Hematopoietic multipotent progenitor cell (in vitro differentiated cells): ENCODE measurements at places on chromosomes 7 and 10. TPM values are rescaled to one million over a fixed set of nuclear protein-coding genes. Genes with fewer than 3 reads are reported as not detected.

The PARG gene
- 19.7 TPM for total RNA-seq

DNA sequence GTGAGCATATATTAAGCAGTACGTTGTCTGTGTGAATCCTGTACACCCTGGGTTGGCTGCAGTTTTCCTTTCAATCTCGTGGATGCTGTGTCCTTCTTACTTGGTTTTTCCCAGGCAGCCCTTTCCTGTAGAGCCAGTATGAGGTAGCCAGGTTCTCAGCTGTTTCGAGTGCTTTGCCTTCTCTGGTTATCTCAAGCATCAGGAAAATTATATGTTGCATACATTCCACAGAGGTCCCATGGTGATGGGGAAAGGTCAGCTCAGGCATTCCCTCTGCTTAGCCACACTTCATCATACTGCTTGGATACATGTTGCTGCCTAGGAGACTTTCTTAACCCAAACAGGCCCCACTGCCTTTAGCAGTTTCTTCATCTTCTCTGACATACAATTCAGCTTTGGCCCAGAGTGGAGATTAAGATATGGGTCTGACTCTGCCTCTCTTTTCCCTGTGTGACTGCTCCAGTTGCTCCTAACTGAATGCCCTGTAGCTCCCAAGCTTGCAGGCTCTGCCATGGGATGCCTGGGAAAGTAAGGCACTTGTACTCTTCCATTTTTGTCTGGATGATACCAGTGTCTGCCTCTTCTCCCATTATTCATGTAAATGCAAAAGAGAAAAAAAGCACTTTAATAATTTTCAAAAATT is 11.3 kb downstream of the GNAI1 start:
- no peak for DNase-seq

GRCh38 chr10:13844651-13845050 is 257.9 kb downstream of the PRPF18 start:
- DNase-seq = no peak

The UPK3BL2 gene
- 4.0 TPM for total RNA-seq

- no peak for DNase-seq
These were observed 8.8 kb downstream of the ACSL5 start for GRCh38 chr10:112382515-112383235.

DNA sequence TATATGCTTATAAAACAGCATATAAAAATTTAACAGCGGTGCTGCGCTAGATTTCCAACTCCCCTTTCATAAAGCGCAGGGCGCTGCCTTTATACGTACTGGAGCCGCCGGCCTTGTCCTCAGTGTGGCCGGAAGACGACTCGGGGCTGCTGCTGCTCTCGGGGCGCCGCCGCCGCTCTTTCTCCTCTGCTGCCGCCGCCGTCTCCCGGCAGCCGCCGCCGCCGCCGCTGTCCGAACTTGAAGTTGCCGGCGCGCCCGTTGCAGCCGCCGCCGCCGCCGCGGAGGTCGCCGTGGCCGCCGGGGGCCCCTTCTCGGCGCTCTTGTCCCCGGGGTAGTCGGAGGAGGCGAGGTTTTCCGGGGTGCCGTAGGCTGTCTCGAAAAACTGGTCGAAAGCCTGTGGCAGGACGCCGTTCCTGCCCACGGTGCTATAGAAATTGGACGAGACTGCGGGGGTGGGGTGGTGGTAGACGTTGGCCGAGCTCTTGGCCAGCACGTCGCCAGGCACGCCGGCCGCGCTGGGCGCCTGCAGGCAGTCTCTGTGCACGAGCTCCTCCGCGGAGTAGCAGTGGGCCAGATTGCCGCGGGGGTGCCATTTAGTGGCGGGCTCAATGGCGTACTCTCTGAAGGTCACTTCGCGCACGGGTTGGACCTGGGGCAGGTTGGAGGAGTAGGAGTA is 557 bp downstream of the HOXA11 start:
- DNase-seq = no peak

GRCh38 chr7:139650429-139651100 is 127.1 kb downstream of the CLEC2L start:
- DNase-seq = no peak

The TMEM270 gene
- total RNA-seq = not detected
